ENCODE measurements at places on chromosomes 1 and 21.

GRCh38 chr1:208433086-208433485 is 188.9 kb upstream of the PLXNA2 start:
- no peak for DNase-seq

GRCh38 chr1:188240772-188241406 is 1412.1 kb downstream of the PLA2G4A start:
- DNase-seq: no peak

- DNase-seq: no peak
Observed at GRCh38 chr21:39852021-39852721, 15.1 kb upstream of the PCP4 start.

GRCh38 chr1:112762541-112763500 is 47.7 kb upstream of the PPM1J start:
- peak; percentile 10 for DNase-seq

DNA sequence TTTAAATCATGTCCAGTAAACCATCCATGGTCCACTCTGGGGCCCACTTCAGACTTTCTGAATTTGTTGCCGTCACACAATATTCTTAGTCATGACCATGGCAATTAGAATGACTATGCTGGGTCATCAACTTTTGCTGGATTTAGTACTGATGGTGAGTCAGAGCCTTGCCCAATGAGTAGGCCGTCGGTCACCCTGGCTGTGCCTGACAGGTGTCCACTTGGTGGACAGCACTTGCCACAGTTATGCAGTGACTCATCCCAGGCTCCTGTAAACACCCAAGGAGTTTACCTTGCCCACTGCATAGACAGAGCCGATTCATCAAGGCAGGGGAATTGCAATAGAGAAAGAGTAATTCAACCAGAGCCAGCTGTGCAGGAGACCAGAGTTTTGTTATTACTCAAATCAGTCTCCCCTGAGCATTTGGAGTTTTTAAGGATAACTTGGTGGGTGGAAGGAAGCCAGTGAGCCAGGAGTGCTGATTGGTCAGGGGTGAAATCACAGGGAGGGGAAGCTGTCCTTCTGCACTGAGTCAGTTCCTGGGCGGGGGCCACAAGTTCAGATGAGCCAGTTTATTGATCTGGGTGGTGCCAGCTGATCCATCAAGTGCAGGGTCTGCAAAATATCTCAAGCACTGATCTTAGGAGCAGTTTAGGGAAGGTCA is 333.8 kb downstream of the PTPRU start:
- no peak for DNase-seq

DNA sequence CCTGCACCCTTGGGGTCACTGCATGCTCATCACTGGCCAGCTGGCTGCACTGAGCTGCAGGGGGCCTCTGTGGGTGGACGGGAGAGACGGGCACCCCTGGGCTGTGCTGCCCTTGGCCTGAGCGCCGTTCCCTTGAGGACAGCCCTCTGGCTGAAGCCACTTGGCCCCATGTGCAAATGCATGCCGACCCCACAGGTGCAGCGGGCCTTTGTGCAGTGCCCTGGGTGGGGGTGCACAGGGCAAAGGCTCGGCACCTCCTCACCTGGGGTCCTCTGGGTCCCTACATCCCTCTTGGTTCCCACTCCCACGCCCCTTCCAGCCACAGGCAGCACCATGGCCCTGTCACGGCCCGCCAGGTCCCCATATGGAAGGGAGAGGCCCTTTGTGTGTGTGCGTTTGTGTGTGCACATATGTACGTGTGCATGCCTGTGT is 41.3 kb downstream of the COQ8A start:
- no peak for DNase-seq

GRCh38 chr1:56438901-56439551 is 140.3 kb downstream of the PLPP3 start:
- DNase-seq: no peak

GRCh38 chr1:7298749-7299151 is 472.3 kb upstream of the VAMP3 start:
- DNase-seq: no peak

DNA sequence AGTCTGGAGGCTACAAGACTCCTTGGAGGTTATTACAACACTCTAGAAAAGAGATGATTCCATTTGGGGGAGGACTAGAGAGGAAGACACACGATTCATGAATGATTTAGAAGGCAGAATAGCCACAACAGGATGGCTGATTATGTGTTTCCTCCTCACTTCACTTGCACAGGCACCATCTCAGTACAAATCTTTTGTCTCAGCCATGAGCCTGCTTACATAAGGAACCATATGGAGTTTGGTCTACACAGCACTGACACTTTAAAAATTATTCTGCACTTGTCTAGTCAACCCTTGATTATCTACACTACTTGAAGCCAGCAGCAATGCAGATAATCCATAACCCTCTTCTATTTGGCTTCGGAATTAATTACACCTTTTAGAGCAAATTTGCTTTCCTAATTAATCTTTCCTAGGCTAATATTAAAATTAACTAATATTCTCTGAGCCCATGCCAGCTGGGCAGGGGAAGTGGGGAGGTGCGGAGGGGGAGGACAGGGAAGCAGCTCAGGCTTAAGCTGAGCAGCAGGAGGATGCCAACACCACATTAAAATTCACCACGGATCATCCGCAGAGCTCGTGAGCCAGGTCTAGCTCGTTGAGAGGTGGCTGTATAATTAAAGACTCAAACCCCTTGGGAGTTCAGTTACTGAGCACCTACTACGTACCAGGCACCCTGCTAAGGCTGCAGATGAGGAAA is 3.2 kb upstream of the LEMD1 start:
- DNase-seq: peak; percentile 73

DNA sequence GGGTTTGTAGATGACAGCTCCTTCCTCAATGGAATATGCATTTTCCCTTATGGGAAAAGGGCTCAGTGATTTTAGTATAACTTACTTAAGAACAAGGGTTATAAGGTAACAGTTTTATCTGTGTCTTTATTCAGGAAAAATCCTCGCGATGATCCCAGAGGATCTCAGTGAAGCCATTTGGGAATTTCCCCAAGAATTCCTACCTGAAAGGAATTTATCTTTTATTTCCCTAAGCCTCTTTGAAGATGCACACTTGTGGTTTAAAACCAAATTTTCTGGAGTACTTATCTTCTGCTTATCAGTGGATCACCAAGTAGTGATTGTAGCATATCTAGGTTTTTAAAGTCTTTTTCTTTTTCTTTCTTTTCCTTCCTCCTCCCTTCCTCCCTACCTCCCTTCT is 58.8 kb downstream of the AK4 start:
- no peak for DNase-seq

- DNase-seq: no peak
Observed at GRCh38 chr21:45421846-45422775, 17.1 kb downstream of the COL18A1 start.

- peak; percentile 5 for DNase-seq
Observed at GRCh38 chr21:44370027-44370735, 16.8 kb downstream of the TRPM2 start.

- DNase-seq: peak; percentile 19
Observed at GRCh38 chr1:59013276-59013927, 229.6 kb upstream of the JUN start.

- no peak for DNase-seq
Observed at GRCh38 chr1:175892686-175893085, 149.3 kb upstream of the TNR start.

GRCh38 chr1:53547231-53547790 is 88.1 kb downstream of the DMRTB1 start:
- DNase-seq: no peak

DNA sequence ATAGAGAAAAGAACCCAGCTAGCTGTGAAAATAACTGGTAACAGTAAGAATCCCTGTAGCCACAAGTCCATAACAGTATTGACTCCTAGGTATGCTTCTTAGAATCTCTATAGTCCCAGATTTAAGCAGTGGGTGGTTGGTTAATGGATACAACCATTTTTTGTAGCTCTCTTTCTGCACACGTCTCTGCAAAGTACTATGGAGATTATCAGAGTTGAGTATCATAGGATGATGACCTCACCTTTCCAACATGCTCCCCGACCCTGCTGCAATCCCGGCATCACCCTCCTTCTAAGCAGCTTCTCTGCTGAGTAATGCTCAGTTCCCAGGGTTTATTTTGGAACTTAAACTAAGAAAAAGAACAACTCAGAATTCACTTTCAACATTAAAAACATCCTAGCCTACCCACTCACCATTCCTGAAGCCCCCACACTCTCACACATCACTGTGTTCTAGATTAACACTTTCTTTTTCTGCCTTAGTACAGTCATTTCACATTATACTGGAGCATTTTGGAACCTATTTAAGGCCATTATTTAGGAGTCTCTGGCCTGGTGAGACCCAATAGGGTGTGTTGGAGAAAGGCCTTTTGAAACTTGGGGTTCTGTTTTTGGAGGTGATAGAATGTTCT is 2.7 kb downstream of the MLLT11 start:
- no peak for DNase-seq

DNA sequence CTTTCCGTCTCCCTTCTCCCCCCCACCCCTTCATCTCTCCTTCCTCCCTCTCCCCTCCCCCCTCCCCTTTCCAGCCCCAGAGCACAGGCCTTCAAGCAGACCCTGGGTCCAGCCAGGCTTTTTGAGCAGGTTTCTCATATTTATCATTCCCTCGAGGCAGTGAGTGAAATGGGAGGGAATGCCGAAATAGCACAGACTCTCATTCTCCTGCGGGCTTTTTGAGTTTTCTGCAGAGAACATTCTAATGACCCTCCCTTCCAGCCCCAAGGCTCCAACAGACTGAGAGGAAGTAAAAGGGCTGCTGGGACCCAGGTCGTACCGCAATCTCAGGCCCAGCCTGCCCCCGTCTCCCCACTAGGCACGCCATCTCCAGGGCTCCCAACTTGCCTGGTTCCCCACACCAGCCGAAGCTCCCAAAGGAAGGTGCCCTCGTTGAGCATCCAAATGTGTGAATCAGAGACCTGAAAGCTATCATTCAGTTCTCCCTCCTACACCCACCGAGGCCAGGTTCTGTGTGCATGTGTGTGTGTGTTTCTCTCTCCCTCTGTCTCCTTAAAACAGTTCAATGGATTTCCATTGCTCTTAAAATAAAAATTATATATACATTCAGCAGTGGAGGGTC is 22.3 kb downstream of the ACTA1 start:
- DNase-seq: no peak

DNA sequence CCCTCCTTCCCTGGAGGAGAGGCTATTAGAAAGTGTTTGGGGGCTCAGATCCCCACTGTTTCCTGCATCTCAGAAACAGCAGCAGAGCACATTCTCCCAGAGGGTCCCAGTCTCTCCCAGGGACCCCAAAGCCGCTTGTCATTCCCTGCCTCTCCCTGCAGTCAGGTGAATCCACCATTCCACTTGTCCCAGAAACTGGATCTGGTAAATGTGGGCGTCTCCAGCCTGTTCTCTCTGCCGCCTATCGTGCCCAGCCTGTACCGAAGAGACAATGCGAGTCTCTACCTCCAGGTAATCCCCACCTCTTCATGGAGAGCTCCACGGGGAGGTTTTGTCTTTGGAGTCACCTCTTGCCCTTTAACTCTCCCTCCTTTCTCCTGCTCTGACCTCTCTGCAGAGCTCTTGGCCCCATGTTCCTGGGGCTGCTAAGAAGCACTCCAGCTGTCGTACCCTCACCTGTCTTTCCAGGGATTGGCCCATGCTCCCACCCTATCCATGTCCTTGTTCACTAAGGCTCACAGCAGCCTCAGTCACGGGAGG is 26.9 kb downstream of the INAVA start:
- DNase-seq: no peak

- no peak for DNase-seq
Observed at GRCh38 chr1:178932552-178932906, 61.7 kb upstream of the ANGPTL1 start.

DNA sequence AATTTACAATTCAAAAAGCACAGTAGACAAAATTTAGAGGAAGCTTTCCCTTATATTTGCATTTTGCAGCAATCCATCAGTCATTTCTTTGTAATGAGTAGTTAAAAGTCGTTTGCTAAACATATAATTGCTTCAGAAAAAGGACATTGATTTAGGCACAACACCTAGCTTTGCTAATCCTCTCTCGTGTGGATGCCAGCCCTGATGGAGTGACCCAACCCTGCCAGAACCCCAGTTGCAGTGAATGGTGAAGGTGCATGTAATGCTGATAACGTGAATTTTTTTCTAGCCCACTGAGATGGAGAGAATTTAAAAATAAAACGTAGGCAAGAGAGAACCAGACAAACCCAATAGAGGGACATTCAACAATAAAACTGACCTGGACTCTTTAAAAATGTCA is 263.4 kb downstream of the GRIK1 start:
- peak; percentile 52 for DNase-seq

DNA sequence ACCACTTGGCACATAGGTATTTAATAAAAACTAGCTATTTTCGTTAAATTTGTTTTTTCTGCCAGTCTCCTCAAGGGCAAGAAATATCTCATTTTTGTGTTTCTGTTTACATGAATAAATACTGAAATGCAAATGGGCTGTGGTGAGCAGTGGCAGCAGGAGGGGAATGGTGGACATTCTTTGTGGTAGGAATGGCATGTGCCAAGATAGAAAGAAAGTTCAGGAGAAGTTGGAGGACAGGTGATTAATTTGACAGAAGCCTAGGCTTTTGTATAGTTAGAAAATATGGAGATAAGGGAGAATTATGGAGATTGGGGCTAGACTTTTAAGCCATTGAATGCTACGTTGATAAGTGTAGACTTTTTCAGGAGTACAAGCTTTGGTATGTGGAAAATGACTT is 8.6 kb downstream of the RAP1A start:
- no peak for DNase-seq

- peak; percentile 90 for DNase-seq
Observed at GRCh38 chr1:244021427-244021826, 29.7 kb upstream of the ZBTB18 start.

GRCh38 chr1:226825037-226825745 is 45.2 kb upstream of the PSEN2 start:
- no peak for DNase-seq

DNA sequence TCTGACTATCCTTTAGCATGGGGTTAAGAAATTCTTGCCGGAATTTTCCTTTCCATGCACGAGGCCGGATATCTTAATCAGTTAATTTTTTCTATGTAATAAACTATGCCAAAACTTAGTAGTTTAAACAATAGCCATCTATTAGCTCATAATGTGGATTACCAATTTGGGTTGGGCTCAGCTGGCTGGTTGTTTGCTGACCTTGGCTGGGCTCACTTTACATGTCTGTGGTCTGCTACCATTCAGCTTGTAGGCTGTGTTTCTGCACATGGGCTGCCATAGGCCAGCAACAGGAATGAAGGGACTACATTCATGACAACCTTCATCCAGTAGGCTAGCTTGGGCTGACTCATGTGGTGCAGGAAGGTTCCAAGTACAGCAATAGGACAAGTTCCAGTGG is 56.0 kb upstream of the NTPCR start:
- no peak for DNase-seq

DNA sequence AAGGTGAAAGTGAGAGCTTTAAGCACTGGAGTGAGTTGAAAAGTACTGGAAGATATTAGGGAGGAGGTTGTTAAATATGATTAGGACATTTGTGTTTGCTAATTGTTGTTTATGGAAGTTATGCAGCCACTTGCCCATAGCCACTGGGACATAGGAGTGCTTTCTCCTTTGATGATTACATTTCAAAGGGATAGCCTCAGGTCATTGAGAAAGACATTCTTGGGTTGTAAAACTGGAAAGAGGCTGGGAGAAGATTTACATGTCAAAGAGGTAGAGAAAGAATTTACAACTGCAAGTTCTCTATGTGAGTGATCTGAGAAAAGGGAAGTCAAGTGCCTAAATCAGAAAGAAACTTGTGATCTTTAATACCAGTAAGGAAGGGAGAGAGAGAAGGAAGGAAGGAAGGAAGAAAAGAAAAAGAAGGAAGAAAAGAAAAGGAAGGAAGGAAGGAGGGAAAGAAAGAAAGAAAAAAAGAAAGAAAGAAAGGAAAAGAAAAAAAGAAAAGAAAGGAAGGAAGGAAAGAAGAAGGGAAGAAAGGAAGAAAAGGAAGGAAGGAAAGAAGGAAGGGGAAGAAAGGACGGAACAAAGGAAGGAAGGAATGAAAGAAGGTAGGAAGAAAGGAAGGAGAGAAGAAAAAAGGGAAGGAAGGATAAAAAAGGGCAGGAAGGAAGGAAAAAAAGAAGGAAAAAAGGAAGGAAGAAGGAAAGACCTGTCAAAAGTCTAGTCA is 284.6 kb upstream of the DPYD start:
- no peak for DNase-seq

Data from brain (organoid and tissue), 16 donors.